ENCODE measurements at places on chromosomes 2 and 18.

- DNase-seq: no peak
Observed at GRCh38 chr2:73449404-73449803, 63.8 kb downstream of the ALMS1 start.

DNA sequence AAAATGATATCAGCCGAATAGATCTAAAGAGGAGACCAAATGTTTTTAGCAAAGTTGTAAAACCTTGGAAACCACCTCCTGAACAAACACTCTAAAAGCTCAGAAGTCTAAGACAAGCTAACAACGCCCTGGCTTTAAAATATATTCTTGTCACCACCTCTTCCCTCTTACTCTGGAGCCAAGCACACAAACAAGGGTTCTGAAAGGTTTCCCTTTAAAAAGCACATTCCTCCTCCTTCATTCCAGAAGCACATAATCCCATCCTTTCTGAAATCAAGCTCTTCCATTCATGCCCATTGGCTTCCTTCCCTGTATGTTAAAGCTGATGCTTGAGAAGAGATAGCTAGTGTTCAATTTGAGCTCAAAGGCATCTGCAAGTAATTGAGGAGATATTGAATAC is 382.0 kb downstream of the LNPK start:
- DNase-seq: no peak

GRCh38 chr2:219918254-219918653 is 290.8 kb downstream of the SLC4A3 start:
- DNase-seq: no peak

DNA sequence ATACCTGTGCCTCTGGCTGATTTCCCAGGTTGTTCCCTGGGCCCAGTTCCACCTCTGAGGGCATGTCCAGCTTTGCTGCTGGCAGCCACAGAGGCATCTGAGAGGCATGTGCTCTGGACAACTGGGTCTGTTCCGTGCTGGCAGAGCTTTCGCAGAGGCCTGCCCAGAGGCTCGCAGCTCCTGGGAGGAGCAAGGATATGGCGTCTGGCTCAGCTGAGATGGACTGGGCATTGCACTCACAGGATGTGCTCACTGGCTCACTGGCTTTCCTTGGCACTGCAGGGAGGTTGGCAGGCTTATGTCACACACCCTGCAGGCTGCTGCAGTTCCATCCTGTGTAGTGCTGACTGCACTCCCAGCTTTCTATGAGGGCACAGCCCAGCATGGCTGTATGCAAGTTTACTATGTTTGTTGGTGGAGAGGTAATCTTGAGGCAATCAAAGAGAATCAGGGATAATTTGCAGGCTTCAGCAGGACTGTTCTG is 172.3 kb downstream of the PRKCE start:
- no peak for DNase-seq
